ENCODE measurements at places on chromosomes 5 and 9. TPM values are rescaled to one million over a fixed set of nuclear protein-coding genes. Genes with fewer than 3 reads are reported as not detected.

- DNase-seq = peak; percentile 20
Measured at GRCh38 chr9:105191508-105192121, 52.8 kb upstream of the SLC44A1 start.

GRCh38 chr5:159971931-159972461 lies 36.9 kb upstream of the TTC1 start:
- no peak for DNase-seq

The PCDHB8 gene
- total RNA-seq = 0.10 TPM

GRCh38 chr9:121735065-121735792 lies 83.8 kb downstream of the DAB2IP start:
- no peak for DNase-seq

The RASEF gene
- total RNA-seq = 1.3 TPM

- no peak for DNase-seq
Measured at GRCh38 chr5:100574716-100575115, 39.5 kb downstream of the FAM174A start.

The IGFBPL1 gene
- not detected for total RNA-seq

The FOXD4L3 gene
- total RNA-seq = not detected

- no peak for DNase-seq
Measured at GRCh38 chr9:130869250-130869649, 27.4 kb downstream of the QRFP start.

The HTR1A gene
- total RNA-seq = not detected
